Caco-2 (cell line): ENCODE measurements at places on chromosomes 3 and 15.
A peak's percentile ranks its signal among the peaks of the same experiment; 100 is the strongest.

DNA sequence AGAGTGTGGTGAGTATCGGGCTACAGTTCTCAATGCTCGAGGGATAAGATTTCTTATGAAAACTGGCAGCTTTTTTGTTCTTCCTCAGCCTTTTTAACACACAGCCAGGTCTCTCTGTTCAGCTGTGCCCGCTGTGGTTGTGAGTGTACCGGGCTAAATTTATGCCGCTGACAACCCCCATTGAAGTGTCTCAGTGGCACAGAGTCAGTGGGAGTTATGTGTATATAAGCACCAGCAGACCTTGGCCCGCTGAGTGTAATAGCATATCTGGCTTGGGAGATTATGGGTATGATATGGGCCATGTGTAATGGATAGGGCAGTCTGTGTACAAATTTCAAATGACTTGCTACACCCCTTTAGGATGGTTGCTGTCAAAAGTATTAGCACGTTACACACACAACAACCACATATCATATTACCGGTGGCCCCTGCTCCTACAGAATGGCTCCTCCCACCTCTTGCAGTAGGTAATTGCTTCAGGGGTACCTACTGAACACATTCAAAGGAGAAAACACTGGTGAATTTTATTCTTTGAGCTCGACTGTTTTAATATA, 26.9 kb upstream of the NR2F2 start:
- no peak for DNase-seq

GRCh38 chr15:29631076-29632070, 190.9 kb downstream of the TJP1 start:
- no peak for DNase-seq

DNA sequence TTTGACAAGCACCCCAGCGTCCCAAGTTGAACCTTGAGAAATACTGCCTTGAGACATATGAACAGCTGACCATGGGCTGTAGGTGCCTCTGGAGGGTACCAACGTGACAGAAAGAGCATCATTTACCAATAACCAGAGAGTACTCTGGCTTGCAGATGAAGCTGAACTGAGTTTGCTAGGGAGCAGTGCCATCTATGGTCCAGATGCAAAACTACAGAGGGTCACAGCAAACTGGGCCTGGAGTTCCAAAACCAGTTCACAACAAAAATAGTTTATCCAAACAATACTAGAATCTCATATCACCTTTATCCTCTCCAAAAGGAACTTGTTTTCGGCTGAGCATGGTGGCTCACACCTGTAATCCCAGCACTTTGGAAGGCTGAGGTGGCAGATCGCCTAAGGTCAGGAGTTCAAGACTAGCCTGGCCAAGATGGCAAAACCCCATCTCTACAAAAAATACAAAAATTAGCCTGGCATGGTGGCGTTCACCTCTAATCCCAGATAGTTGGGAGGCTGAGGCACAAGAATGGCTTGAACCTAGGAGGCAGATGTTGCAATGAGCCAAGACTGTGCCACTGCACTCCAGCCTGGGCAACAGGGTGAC, 69.3 kb downstream of the CHAC1 start:
- DNase-seq, result peak; percentile 47

DNA sequence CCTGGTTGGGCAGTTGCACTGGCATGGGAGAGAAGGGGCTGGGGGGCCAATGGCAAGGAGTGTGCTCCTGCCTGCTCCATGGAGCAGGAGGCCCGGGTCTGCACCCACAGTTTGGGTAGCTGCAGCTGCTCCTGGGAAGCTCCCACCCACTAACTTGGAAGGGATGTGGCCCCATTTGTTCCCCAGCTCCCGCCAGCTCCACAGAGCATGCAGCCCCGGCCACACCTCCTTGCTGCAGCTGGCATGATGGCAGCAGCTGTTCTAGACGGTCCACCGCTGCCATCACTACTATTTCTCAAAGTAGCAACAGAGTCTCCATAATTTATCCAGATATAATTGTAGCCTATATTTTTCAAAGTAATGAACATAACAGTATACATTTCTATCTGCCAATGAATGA, 65.8 kb downstream of the PIK3CB start:
- DNase-seq, result no peak

DNA sequence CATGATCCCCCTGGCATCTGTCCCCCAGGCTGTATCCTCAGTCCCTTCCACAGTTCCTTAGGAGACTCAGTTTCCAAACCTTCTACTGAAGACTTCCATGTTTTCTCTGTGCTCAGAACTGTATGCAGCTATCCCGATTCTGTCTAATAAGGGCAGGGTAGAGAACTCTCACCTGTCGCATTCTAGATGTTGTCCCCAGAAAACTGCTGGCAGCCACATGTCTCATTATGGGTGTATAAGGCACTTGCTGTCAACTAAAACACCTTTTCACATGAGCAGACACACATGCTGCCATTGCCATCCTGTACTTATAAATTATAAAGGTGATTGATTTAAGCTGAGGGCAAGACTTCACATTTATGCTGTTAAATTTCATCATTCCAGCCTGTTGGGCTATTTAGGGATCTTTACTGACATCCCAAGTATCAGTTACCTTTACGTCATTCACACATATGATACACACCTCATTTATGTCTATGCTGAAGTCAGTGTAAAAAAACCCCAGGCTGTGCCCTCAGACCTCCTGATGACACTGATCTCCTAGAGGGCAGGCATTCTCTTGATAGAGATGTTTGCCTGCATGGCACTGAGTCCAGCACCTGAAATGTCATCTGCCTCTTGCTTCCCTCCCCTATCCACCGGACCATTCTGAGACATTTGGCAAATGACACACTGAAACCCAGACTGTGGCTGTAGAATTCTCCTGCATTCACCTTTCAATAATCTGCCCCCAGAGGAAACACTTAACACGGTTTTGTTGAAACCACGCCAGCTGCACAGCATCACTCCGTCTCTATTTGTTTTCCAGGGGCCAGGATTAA, 35.8 kb downstream of the BTD start:
- DNase-seq, result no peak

DNA sequence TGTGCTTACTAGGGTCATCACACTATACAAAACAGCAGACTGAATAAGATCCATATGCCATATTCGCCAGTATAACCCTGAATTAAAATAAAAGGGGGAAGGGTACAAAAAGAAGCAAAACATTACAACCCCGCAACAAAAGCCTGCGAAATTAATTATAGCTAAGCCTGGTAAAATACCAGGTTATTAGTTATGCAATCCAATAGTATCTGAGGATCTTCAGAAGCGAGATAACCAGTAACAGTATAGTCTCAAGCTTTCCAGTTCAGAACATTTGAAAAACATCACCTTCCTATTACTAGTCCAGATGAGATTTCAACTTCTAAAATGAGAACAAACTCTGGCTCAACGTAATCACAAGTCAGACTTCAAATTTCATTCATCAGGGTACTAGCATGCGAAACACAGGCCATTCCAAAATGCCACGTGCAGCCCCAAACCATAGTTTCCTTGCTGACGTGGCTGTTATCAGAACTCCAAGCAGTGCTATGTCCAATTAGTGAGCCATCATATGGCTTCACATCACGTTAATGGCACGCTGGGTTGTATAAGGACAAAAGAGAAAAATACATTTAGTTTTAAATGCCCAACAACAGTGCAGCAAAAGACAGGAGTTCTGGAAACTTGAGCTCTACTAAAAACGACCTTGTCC, 1.1 kb downstream of the SSR3 start:
- DNase-seq, result peak; percentile 26

DNA sequence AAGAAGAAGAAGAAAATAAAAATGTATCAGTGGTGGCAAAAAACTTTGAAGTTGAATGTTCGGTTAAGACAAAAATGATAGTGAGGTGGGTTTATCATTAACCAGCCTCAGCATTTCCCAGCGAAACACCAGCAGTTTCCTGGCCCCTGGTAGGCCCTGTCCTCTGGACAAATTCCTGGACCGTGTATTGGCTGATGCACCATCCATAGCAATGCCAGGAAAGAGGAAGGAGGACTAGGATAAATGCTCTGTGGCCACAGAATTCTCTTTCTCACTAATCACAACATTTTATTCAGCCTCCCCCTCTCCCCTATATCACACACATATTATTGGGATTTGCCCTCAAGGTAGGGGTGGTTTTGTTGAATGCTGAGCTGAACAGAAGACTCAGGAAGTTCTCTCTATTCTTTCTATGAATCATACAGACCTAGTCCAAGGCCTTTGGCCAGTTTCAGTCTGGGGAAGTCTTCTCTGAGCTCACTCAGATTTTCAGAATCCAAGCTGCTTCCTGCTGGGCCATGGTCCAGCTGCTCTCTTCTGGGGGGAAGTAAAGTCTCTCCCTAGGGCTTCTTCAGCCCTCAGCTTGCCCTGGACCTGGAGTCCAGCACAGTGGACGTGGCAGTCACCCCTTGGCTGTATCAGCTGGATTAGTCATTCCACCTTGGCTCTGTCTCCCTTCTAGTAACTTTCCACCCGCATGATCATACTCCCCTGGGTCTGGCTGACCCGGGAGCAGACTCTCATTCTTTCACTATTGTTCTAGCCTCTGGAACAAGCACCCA, 27.6 kb downstream of the SLC28A1 start:
- DNase-seq, result no peak

- DNase-seq, result no peak
Observed at GRCh38 chr15:93819826-93820225, 411.5 kb upstream of the MCTP2 start.

- DNase-seq, result no peak
Observed at GRCh38 chr15:38062696-38063095, 128.3 kb downstream of the TMCO5A start.

- no peak for DNase-seq
Observed at GRCh38 chr3:150410311-150411105, 2.4 kb downstream of the TSC22D2 start.

- DNase-seq, result no peak
Observed at GRCh38 chr3:114108137-114108536, 51.6 kb downstream of the QTRT2 start.

- DNase-seq, result no peak
Observed at GRCh38 chr3:197041875-197042488, 12.4 kb upstream of the MELTF start.

DNA sequence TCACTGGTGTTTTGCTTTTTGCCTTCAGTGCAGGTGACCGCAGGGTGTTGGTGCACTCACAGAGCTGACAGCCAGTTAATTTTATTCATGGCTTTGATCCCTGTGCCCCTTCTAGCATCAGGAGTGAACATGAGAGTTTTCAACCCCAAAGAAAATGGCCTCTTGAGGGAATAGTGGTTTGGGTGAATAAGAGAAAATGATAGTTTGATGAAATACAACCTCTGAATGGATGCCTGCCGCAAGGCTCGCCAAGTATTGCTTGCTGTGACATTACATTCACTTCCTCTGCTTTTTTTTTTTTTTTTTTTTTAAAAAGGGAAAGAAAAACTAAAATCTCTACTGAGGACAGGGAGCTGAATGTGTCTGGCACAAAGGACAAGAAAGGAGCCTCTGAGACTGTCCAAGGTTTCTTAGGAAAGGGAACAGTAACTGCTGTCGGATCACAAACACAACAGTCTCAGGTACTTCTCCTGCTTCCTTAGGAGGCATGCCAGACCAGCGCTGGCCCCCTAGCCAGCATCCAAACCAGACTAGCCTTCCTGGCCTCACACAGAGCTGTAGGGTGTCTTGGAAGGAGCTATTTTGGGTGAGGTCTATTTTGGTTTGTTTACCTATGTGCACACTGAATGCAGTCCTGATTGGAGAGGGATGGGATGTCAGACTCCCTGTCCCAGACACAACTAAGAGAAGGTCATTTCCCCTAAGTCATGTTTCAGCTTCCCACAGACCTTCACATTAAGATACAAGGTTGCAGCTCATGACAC, 29.0 kb downstream of the CCDC80 start:
- no peak for DNase-seq

DNA sequence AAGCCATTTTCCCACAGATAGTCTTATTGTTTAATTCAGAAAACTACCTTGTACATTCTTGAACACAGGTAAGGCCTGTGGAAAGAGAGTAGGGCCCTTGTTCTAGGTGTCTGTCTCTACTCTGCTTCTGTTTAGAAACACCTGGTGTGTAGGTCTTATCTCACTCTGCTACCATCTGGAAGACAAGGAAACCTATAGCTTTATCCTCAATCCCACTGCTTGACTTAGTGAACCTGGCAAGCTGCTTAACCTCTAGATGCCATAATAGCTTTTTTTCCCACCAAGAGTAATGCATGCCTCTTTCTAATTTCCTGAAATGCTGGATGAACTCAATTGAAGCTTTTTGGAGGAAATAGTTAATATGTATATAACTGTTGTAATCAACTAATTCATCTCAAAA, 82.6 kb upstream of the RAP2B start:
- DNase-seq, result no peak

DNA sequence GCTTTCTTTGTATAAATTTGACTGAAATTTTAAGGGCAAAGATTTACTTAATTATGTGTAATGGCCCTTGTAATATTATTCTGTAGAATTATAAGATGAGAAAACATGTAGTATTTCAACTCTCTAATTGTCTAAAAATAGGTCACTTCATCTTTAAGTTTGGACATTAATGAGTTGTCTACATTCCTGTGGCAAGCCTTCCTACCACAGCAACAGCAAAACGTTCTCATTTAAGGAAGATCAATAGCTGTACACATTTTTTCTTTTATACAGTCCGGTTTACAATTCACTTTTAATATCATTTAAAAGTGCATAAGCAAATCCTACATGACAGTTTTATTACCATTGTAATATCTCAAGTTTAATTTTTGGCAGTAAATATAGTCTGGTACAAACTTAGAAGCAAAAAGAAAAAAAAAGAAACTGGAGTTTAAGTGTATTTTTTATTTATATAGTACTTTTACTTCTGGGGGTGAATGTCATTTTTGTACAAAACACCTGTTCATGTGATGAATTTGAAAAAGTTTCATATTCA, 501.8 kb downstream of the ZPLD1 start:
- no peak for DNase-seq

DNA sequence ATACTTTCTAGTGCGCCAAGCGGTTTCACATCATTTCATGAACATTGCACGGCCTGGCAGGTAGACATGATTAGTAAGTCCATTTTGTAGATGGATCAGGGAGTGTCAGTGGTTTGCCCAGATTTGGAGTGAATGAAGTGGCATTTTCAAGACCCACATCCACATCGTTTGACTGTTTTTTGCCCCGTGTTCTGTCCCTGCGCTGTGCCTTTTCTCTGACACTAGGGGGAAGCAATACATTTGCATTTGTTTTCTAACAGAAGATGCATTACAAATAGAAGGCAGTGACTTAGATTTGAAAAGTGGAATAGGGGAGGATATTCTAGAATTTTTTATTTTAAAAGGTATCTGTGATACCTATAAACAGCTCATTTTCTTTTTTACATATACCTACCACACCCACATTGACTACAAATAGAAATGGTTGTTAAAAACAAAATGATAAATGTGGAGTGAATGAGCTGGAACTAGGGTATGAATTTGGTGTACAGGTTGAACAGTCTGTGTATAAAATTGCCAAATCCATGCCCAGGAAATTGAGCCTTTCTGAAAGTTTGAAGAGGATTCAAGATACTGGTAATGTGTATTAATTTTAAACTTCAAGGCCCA, 98.0 kb downstream of the USP13 start:
- no peak for DNase-seq

- DNase-seq, result no peak
Observed at GRCh38 chr3:194756460-194756779, 70.7 kb downstream of the FAM43A start.

- DNase-seq, result no peak
Observed at GRCh38 chr3:88009066-88009465, 49.7 kb downstream of the CGGBP1 start.

- no peak for DNase-seq
Observed at GRCh38 chr3:59709702-59710553, 660.1 kb upstream of the CFAP20DC start.

GRCh38 chr3:39208463-39209055, 16.2 kb upstream of the XIRP1 start:
- peak; percentile 52 for DNase-seq

- no peak for DNase-seq
Observed at GRCh38 chr3:158762701-158763100, 30.4 kb upstream of the RARRES1 start.
